ENCODE measurements at places on chromosomes 5 and 9. TPM values are rescaled to one million over a fixed set of nuclear protein-coding genes. Genes with fewer than 3 reads are reported as not detected.

PLPP7 gene
- 4.4 TPM for total RNA-seq

UBE2R2 gene
- 32.5 TPM for total RNA-seq

ABITRAM gene
- 11.5 TPM for total RNA-seq

PLEKHG4B gene
- total RNA-seq = 54.8 TPM

HK3 gene
- total RNA-seq = not detected

OR1J2 gene
- total RNA-seq = not detected

PCDHB4 gene
- total RNA-seq = 2.7 TPM

STC2 gene
- 160 TPM for total RNA-seq

SV2C gene
- 0.12 TPM for total RNA-seq

NOXA1 gene
- 0.59 TPM for total RNA-seq

DNA sequence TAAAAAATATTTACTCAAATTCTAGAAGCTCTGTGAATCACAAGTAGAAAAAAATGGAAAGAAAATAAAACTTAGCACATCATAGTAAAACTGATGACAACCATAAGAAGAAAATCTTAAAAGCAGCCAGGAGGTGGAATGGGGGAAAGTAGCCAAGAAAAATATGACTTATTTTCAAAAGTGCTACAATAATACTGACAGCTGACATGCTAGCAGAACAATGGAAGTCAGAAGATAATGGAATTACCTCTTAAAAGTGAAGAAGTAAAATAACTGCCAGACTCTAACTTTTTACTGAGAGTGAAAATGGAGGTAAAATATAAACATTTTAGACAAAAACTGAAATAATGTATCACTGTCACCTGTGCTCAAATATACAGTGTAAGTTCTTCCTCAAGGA lies 532.2 kb upstream of the SGCD start:
- H3K4me1 ChIP-seq = no peaks in the 10 kb centered on the region
- no peaks in the 10 kb centered on the region for H3K27me3 ChIP-seq
- peak; percentile 2 for DNase-seq
- H3K27ac ChIP-seq = no peak overlapping the region
- H3K36me3 ChIP-seq = no peaks in the 10 kb centered on the region

GRCh38 chr5:115599502-115599901 lies 2.8 kb downstream of the TICAM2 start:
- H3K4me3 ChIP-seq = no peak overlapping the region
- peaks cover 16% of the 10 kb centered on the region for H3K4me1 ChIP-seq
- no peak overlapping the region for H3K27ac ChIP-seq

- peaks cover 5% of the 10 kb centered on the region for H3K4me1 ChIP-seq
- H3K36me3 ChIP-seq = no peaks in the 10 kb centered on the region
- no peak overlapping the region for H3K4me3 ChIP-seq
- 0 out of 2 replicates have a peak, but pooled peaks cover 13% of the 10 kb centered on the region for H3K27me3 ChIP-seq
Measured at GRCh38 chr9:127392976-127393375, 4.0 kb upstream of the SLC2A8 start.

DNA sequence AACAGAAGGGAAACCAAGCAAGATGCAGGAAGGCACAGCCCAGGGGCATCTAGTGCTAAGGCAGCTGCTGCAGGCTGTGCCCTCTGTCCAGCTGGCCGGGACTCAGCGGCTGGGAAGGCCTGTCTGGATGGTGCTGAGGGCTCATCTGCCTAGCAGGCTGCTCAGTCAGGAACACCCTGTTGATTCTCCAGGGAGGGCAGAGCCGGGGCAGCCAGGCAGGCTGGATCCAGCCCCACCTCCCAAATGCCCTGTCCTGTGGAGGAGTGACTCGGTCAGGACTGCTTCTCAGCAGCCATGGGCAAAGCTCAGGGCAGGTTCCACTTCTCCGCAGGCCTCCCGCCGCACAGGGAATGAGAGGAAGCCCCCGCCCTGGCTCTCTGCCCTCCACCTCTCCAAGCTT lies 7.8 kb upstream of the LCN9 start:
- H3K27me3 ChIP-seq = no peaks in the 10 kb centered on the region
- H3K4me3 ChIP-seq = no peak overlapping the region
- no peak overlapping the region for H3K27ac ChIP-seq
- peaks cover 7% of the 10 kb centered on the region for H3K36me3 ChIP-seq
- no peaks in the 10 kb centered on the region for H3K4me1 ChIP-seq

DNA sequence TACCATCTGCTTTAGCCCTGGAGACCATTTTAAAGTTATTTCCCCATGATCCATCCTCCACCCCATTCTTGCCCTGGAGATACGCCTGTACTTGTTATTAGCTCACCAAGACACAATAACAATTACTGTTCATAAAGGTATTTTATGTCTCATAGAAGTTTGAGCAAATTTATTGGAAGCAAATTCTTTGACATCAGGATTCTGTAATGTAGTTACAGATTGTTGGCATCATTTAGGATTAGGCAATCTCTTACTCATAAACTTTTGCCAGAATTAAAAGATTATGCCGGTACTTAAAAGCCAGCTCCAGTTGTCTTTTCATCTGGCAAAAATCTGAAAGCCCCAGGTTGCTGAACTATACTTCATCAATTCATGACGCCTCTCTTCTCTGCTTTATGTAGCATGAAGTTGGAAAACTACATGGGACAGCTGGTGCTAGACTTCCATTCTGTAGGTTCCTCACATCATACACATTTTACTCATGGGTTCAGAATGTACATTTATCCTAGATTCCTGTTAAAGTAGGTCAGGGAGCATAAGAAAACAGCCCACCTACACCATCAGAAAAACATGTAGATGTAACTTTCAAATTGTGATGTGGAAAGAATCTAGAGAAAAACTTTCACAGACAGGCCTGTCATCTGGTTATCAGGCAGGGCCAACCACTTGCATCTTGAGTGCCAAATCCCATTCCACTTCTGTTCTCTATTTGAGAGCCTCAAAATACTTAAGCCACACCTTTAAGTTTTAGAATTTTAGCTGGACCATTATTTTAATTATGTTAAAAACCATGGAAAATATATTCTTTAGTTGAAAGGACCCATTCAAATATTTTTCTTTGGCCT lies 14.0 kb downstream of the ATP10B start:
- no peak overlapping the region for H3K27ac ChIP-seq
- H3K4me3 ChIP-seq = no peak overlapping the region
- DNase-seq = no peak

DNA sequence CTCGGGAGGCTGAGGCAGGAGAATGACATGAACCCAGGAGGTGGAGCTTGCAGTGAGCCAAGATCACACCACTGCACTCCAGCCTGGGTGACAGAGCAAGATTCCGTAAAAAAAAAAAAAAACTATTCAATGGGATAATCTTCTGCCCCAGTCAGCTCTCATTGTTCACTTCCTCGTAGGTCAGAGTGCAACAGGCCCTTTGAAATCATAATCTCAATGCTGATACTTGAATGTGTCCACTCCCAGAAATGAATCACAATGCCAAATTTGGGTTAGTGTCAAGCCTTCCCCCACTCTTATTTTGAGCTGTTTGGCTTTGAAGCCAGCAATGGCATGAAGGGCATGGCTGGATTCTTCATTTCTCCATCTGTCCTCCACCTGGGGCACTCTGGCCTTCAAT lies 610.3 kb upstream of the KLF4 start:
- peaks cover 11% of the 10 kb centered on the region for H3K4me1 ChIP-seq
- H3K36me3 ChIP-seq = no peaks in the 10 kb centered on the region
- DNase-seq = no peak
- H3K4me3 ChIP-seq = no peak overlapping the region
- H3K27ac ChIP-seq = no peak overlapping the region

DNA sequence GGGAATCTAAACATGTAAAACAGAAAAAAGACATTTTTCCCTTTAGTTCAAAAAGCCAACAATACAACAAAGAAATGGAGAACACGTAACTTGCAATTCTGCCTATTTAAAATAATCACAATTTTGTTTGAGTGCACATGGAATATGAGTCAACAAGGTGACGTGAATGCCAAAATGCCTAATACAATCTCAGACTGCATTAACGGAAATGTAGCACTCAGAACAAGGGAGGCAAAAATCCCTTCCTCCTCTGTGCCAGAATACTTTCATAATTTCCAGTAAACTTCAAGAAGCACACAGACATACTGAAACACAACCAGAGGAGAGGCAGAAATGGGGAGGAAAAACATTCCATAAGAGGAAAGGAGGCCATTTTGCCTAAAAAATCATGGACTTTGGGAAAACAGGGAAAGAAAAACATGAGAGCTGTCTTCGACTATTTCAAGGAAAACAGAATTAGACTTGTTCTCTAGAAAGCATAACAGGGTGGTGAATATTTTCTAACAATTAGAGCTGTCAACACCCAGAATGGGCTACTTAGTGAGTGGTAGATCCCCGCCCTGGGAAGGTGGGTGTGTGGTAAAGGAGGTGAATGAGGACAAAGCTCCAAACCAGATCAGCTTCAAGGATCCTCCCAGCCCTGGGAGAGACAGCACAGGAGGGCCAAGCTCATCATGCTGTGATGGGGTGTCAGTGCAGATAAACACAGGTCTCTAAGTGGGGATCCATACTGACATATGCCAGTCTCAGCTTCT lies 48.2 kb downstream of the ABCA1 start:
- no peak overlapping the region for H3K27ac ChIP-seq
- no peaks in the 10 kb centered on the region for H3K27me3 ChIP-seq
- no peak overlapping the region for H3K4me3 ChIP-seq
- H3K4me1 ChIP-seq = peaks cover 29% of the 10 kb centered on the region
- H3K36me3 ChIP-seq = no peaks in the 10 kb centered on the region

- no peaks in the 10 kb centered on the region for H3K36me3 ChIP-seq
- H3K4me1 ChIP-seq = peaks cover 10% of the 10 kb centered on the region
- no peaks in the 10 kb centered on the region for H3K27me3 ChIP-seq
- no peak overlapping the region for H3K27ac ChIP-seq
- no peak overlapping the region for H3K4me3 ChIP-seq
Measured at GRCh38 chr5:123455640-123456039, 32.4 kb upstream of the CEP120 start.

- no peak overlapping the region for H3K27ac ChIP-seq
- peaks cover 10% of the 10 kb centered on the region for H3K4me1 ChIP-seq
- H3K27me3 ChIP-seq = peaks cover 57% of the 10 kb centered on the region
- no peaks in the 10 kb centered on the region for H3K36me3 ChIP-seq
- no peak for DNase-seq
- no peak overlapping the region for H3K4me3 ChIP-seq
Measured at GRCh38 chr9:132575811-132576210, 6.6 kb upstream of the BARHL1 start.

DNA sequence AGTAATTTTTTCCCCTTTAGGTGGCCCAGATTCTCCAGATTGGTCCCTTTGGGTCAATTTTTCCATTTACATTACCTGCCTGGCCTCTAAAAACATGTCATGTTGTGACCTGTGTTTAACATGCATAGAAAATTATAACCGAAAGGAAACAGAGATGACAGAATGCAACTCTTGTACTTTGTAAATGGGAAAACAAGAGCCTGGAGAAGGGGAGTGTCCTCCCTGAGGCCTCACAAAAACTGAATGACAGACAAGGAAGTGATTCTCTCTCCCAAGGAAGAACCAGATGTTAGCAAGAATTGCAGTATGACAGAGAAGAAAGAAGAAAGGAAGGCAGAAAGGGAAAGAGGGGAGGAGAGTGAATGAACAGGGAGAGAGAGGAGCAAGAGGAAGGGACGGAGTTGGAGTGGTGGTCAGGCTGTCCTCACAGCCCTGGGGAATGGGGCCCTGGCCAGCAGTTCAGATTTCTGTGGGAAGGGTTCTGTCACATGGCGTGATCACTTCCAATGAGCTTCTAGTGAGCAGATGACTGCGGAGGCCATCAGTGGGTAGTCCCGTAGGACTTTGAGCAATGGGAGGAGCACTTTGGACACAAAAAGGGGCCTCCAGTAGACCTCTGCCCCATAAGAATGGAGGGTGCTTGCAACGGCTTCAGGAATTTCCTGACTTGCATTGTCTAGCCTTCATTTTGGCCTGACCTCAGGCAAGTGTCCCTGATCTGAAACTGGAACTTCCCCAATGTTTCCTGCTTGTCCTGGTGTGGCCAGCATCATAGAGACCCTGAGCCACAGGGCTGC lies 31.6 kb downstream of the ABLIM3 start:
- no peak overlapping the region for H3K4me3 ChIP-seq
- H3K4me1 ChIP-seq = no peaks in the 10 kb centered on the region
- no peak for DNase-seq
- no peaks in the 10 kb centered on the region for H3K36me3 ChIP-seq
- H3K27ac ChIP-seq = no peak overlapping the region
